Muscle of back (tissue), 13 donors: ENCODE measurements at places on chromosomes 13 and 19. TPM values are rescaled to one million over a fixed set of nuclear protein-coding genes. Genes with fewer than 3 reads are reported as not detected.
A peak's percentile ranks its signal among the peaks of the same experiment; 100 is the strongest.

- DNase-seq: peak; percentile 87
Measured at GRCh38 chr19:3655402-3656072, 28.9 kb upstream of the CACTIN start.

GRCh38 chr13:25247360-25247759 lies 39.9 kb downstream of the MTMR6 start:
- no peak for DNase-seq

DNA sequence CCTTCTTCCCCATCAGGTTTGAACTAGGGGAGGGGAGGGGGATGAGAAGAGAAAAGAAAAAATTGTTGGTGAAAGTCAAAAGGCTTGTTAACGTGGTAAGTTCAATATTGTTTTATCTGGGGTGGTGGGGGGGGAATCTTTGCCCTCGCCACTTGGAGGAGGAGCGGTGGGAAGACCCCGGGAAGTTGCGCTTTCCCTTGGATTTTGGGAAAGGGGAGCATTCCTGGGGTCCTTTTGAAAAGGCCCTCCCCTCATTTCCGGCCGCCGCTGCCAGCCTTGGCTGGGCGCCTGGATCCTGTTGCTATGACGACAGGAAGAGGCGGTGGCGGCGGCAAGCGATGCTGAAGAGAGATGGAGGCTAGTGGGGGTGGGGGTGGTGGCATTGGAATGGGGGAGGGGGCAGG lies 4.6 kb upstream of the CACNG8 start:
- no peak for DNase-seq

GRCh38 chr13:21461131-21461530 lies 2.0 kb upstream of the ZDHHC20 start:
- no peak for DNase-seq

DNA sequence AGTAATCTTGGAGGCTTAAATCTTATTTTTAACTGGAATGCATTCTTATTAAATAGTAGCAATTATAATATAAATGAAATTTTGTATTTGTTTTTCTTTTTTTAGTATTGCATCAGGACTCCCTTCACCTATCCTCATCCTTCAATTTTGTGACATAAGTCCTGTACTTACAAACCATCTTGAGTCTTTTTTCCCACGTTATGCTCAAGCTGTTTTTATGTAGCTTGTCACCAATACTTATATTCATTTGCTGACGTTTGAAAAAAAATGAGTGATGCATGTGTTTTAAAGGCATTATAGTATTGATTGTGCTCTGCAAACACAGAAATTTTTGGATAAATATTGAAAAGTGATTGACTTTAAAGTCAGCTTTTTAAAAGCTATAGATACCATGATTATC lies 888 bp downstream of the GPR18 start:
- no peak for DNase-seq

- no peak for DNase-seq
Measured at GRCh38 chr19:35528218-35529038, at the start of gene SBSN. Gene SBSN, minus strand, starts transcription at chr19:35528311. Its CDS starts 30 bp downstream, at chr19:35528281.

- DNase-seq: peak; percentile 88
Measured at GRCh38 chr19:5967994-5968430, 9.9 kb downstream of the RANBP3 start.

DNA sequence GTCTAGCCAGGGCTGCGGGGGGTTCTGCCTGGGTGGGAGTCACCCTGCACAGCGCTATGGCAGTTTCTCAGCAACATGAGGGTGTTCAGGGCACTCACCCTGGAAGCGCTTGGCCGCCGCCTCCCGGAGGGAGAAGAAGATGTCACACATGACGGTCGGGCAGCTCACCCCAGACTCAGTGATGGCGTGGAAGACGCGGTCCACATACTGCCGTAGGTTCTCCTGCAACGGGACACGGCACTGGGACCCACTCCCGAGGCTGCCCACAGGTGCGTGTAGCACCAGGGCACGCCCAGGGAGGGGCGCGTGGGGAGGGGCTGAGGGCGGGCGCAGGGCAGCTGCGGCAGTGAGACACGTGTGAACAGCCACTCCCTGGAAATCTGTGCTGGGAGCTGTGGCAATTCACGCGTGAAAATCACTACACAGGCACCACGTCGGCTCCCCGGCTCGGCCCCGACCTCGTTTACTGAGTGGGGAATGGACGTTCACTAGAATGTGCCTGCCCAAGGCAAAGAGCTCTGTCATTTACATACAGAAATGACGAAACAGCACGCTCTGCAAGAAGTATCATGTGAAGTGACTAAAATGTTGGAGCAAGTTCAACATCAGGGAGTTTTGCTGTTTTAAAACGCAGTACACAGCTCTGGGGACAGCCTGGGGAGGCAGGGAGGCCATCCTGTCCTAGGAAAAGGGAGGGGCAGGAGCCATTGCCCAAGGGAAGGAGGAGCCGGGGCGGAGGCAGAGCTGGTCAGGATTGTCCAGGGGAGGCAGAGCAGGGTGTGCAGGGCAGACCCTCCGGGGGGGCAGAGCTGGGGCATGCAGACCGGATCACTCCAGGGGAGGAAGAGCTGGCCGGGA lies 41.5 kb upstream of the C13orf46 start:
- no peak for DNase-seq

DNA sequence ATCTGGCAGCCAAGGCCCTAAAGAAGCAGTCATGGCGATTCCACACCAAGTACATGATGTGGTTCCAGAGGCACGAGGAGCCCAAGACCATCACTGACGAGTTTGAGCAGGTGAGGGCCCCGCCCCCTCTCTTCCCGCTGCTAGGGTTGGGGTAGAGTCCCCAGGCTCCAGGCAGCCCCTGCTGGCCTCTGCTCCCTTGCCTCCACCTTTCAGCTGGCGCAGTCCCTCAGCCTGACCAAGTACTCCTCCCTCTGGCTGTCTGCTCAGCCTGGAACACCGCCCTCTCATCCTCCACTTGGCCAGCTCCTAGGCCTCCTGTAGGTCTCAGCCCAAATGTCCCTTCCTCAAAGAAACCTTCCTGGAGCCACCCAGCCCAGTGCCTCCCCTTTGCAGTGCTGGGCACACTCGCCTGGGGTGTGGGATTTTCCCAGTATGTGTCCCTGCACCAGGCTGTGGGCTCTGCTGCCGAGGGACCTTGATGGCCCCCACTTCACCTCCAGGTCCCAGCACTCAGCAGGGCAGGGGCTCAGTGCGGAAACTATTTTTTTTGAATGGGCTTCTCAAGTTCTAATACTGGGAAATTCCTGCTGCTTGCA lies 5.7 kb downstream of the LENG1 start:
- no peak for DNase-seq

DNA sequence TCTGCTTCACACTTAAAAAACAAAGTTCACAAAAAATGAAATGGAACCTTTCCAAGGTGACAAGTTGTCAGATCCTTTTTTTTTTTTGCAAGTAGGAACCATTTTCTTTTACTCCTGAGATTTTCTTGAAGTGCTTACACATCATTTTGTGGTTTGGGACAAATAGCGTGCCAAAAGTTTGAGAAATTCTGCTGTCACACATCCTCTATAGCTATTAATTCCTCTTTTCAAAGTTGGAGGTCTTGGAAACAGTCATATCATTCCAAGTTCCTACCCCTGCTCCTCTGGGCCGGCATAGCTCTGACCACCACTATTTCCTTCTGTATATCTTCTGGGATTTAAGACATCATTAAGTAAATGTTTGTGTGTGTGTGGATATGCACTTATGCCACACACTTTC lies 421.6 kb upstream of the SLC10A2 start:
- peak; percentile 0 for DNase-seq

- no peak for DNase-seq
Measured at GRCh38 chr13:113620036-113620796, 35.7 kb downstream of the TFDP1 start.

GRCh38 chr13:36342715-36343114 lies 3.5 kb downstream of the SPART start:
- DNase-seq: no peak

DNA sequence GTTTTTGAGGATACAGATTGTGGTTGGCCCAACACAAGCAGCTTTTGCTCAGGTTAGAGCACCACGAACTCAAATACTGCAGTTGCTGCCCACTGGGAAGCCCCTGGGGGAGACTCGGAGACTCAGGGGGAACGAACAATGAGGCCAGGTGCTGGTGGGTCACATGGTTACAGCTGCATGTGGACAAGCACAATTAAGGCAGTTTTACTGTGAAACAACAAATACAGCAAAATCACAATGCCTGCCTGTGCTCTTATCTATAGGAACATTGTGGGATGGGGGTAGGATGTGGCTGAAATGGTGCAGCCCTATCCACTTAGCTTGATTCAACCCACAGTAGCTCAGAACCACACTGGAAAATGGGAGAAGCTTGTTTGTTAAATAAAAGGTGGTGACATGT lies 119.7 kb upstream of the SPATA13 start:
- DNase-seq: no peak

DNA sequence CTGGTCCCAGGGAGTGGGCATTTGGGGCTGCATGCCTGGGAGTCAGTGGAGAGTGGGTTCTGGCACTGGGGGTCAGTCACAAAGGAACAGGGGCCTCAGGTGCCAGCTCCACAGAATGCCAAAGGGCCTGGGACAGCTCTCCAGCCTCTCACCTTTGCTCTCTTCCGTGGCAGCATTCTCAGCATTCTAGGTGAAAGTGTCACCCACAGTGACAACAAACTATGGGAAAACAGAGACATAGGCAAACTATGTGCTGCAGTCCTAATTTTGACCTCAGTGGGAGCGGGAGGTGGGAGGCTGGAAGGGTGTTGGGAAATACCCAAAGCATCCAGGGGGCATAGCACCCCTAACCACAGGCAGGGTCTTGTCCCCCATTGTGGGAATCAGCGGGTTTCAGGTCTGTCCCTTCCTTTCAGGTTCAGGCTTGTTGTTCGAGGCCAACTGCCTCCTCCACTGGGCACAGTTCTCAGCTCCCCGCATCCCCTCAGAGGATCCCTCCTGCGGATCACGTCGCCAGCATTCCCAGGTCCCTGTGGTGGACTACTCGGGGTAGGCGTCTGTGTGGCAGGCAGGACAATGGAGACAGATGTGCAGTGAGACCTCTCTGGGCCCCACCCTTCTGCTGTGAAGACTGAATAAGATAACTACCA lies 52.4 kb downstream of the TSHZ3 start:
- DNase-seq: no peak

DNA sequence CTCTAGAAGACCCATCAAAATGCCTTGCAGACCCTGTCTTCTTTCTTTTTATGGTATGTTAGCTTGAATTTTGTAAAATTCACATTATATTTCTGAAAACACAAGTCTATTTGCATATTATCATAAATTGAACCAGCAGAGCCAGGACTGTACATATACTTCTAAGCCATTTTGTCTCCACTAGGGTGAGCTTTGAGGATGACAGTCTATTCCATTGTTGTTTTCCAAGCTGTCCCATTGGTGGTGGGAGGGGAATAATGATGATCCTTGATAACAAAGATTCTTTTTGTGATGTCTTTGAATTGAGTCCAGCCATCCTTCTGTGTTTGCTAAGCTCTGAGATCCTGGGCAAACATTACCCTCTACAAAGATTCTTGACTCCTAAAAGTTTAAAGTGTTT lies 359.3 kb upstream of the PCDH20 start:
- no peak for DNase-seq

GRCh38 chr19:58385891-58386575 lies 1.0 kb upstream of the RPS5 start:
- no peak for DNase-seq

- no peak for DNase-seq
Measured at GRCh38 chr13:106464076-106464475, 71.4 kb downstream of the EFNB2 start.

DNA sequence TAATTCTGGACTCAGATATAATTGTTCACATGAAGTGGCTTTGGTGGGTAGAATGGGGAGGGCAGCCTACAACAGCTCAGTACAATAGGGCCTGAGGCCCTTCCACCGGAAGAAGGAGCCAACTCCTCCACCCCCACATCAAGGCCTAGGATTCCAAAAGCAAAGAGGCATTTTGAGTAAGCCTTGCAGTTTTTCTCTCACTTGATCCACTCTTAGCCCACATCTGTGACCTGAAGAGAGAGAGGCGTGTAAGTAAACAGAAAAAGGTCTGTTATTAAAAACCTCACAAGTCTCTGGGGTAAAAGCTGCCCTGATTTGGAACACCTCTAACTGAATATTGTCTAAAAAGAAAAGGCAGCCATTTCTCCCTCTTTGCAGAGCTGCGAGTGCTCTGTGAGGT lies 214.1 kb upstream of the KL start:
- no peak for DNase-seq

GRCh38 chr13:109941951-109942350 lies 155.6 kb upstream of the IRS2 start:
- no peak for DNase-seq

DNA sequence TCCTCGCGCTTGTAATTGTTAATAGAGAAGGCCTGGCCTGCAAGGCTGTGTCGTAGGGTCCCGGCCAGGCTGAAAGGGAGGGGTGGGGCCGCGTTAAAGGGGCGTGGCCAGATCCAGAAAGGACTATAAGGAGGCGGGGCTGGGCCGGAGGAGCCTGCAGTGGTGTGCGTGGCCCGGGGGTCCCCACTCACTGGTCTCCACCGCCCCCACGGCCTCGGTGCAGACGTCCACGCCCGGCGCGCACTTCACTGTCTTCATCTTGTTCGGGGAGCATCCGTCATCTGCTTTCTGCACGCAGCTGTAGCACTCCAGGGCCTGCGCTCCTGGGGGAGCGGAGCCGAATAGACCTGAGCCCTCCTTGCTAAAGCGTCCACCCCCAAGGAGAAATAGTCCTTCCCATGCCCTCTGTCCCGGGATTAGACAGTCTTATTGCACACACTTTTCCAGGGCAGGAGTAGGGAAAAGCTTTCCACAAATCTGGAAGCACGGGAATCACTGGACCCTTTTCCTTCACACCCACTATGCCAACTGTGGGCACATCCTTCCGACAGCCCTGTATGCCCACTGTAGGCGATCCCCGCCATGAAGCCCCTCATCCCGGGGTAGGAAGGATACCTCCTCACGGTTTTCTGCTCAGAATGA lies 1.2 kb downstream of the LYPD3 start:
- DNase-seq: no peak

DNA sequence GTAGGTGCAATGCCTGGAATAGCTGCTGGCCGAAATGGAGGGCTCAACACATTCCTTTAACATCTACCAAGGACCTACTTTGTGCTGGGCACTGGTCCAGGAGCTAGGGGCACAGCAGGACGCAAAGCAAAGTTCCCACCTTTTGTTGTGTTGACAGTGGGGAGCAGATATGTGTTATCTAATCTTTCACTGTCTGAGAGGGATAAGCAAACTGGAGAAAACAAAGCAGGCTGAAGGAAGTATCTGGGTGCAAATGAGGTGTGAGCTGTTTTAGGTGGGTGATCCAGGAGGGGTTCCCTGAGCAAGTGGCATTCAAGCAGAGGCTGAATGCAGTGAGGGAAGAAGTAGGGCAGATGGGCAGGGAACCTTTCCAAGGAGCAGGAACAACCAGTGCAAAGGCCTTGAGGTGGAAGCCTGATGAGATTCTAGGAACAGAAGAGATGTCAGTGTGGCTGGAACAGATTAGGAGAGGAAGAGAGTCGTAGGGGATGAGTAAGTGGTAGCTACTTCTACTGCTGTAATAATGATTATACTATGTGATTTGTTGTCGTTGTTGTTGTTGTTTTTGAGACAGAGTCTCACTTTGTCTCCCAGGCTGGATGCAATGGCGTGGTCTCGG lies 2.2 kb upstream of the PLAUR start:
- DNase-seq: no peak

PLIN5 gene
- 1.4 TPM for polyA plus RNA-seq

S1PR5 gene
- polyA plus RNA-seq: 2.9 TPM

C1QTNF9 gene
- 7.3 TPM for polyA plus RNA-seq

STX10 gene
- 26.7 TPM for polyA plus RNA-seq

CRLF1 gene
- 29.6 TPM for polyA plus RNA-seq

IGFL1 gene
- not detected for polyA plus RNA-seq

TMC4 gene
- 2.9 TPM for polyA plus RNA-seq

KLK3 gene
- not detected for polyA plus RNA-seq
